Nasal cavity respiratory epithelium epithelial cell of viscerocranial mucosa (primary cell): ENCODE measurements at places on chromosomes 2 and 18. TPM values are rescaled to one million over a fixed set of nuclear protein-coding genes. Genes with fewer than 3 reads are reported as not detected.

The LNPK gene
- 17.4 and 35.1 TPM in 2 replicates for total RNA-seq

The VAPA gene
- total RNA-seq = 235 and 419 TPM in 2 replicates

The TIGD1 gene
- total RNA-seq = 1.0 and 2.8 TPM in 2 replicates

The GYPC gene
- total RNA-seq = under 0.01 and 2.8 TPM in 2 replicates

The MEP1B gene
- total RNA-seq = under 0.01 TPM in 1 of 2 replicates, not detected in the other

The PROC gene
- total RNA-seq = 0.64 TPM in 1 of 2 replicates, not detected in the other

The CAPN13 gene
- total RNA-seq = 4.2 TPM in 1 of 2 replicates, not detected in the other

The TSPYL6 gene
- not detected in 2 replicates for total RNA-seq

The RNF125 gene
- 1.7 and 2.3 TPM in 2 replicates for total RNA-seq

The CYP26B1 gene
- total RNA-seq = 1.0 and 2.8 TPM in 2 replicates

The BMP10 gene
- total RNA-seq = not detected in 2 replicates

The EMX1 gene
- under 0.01 and 0.07 TPM in 2 replicates for total RNA-seq

The PFN4 gene
- total RNA-seq = 0.34 and 0.43 TPM in 2 replicates

The AKAIN1 gene
- total RNA-seq = not detected in 2 replicates
